Astrocyte of the spinal cord (primary cell): ENCODE measurements at places on chromosomes 7 and 10.
A peak's percentile ranks its signal among the peaks of the same experiment; 100 is the strongest.

- DNase-seq, result peak; percentile 75
Observed at GRCh38 chr7:16078076-16078952, 343.0 kb downstream of the CRPPA start.

DNA sequence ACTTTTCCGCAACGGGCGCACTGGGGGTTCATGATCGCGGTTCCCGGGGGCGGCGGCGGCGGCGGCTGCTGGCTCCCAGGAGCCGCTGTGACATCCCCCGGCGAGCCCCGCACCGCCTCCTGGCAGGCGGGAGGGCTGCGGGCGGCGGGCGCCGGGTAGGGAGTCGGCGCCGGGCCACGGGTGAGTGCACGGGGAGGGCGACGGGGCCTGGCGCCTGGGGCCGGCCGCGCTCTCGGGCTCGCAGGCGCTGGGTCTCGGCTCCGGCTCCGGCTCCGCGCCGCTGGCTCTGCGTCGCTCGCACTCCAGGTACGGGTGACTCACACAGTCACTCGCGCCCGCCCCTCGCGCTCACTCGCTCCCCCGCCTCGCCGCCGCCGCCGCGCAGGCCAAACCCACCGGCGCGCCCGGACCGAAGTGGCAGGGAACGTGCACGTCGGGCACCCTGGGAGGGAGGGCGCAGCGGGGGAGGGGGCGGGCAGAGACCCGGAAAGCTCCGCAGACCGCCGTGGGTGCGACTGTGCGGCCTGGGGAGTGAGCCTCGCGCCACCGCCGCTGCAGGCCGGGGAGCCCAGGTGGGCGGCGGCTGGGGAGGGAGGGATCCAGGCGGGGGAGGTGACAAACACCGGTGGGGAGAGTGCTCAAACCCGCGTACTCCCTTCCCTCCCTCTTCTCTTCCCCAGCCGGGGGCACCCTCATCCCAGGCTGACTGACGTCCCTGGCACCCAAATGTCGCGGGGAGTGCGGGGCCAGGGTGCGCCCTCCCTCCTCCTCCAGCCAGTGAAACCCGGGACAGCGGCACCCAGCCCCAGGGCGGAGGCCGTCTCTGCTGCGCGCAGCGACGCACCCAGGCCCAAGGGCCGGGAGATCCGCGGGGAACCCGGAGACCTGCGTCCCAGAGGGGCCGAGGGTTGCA lies 276.9 kb upstream of the NEBL start:
- no peak for DNase-seq

DNA sequence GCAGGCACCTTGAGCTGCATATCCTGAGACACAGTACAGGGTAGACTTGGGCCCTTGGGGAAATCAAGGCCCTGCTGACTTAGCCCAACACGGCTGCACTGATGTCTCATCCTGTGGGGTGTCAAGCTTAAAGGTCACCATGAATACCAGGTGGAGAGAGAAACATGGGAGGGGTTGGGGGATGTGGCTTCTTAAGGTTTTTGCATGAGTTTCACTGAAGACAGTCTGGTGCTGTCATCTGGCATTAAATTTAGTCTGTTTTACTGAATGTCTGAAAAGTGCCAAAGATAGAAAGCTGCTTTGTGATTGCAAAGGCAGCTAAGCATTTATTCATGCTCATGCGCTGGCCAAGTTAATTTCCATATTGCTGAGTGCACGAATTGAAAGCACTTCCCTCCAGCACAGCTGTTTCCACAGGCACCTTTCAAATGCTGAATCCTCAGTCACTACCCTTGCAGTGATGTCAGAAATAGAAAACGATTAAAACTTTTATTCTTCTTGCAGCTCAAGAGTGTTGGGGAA lies 102.1 kb downstream of the OSBPL3 start:
- DNase-seq, result peak; percentile 57

DNA sequence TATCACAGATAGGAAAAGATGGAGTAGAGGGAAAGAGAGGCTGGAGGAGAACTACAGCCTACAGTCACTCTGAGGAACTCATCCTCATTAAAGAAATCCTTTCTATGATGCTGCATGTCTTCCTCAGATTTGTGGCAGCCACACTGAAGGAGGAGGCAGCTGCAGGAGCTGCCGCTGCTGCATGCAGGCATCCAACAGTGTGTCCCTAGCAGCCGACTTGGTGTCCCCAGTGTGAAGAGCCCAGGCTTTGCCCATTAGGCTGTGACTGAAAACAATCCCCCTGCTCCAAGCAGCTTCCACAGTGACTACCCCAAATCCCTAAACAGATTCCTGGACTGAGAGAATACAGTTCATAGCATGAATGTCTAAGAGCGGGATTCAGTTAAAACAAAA lies 23.1 kb downstream of the SKIDA1 start:
- DNase-seq, result no peak

DNA sequence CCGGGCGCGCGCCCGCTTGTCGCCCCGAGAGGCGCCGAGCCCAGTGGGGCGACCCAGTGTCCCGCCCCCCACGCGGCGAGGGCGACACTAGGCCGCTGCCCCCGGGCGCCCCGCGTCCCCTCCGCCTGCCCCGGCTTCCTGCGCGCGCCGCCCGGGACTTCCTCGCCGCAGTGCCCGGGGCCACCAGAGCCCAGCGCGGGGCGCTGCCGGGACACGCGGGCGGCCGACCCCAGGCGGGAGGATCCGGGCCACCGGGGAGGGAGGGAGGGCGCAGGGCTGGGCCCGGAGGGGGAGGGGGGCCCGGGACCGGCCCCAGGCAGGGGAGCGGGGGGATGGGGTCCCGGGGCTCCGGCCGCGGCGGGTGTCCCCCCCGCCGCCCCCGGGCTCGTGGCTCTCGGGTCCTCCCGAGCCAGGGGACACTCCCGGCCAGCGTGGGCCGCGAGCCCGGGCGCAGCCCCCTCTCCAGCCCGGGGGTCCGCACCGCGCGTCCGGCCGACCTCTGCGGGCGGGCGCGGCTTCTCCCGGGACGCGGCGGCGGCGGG lies 435 bp upstream of the PWWP2B start:
- no peak for DNase-seq

- no peak for DNase-seq
Observed at GRCh38 chr7:2066251-2066919, 166.4 kb downstream of the MAD1L1 start.

GRCh38 chr7:2192831-2193534 lies 39.8 kb downstream of the MAD1L1 start:
- DNase-seq, result no peak

- no peak for DNase-seq
Observed at GRCh38 chr10:97003151-97003803, 171.2 kb downstream of the LCOR start.

DNA sequence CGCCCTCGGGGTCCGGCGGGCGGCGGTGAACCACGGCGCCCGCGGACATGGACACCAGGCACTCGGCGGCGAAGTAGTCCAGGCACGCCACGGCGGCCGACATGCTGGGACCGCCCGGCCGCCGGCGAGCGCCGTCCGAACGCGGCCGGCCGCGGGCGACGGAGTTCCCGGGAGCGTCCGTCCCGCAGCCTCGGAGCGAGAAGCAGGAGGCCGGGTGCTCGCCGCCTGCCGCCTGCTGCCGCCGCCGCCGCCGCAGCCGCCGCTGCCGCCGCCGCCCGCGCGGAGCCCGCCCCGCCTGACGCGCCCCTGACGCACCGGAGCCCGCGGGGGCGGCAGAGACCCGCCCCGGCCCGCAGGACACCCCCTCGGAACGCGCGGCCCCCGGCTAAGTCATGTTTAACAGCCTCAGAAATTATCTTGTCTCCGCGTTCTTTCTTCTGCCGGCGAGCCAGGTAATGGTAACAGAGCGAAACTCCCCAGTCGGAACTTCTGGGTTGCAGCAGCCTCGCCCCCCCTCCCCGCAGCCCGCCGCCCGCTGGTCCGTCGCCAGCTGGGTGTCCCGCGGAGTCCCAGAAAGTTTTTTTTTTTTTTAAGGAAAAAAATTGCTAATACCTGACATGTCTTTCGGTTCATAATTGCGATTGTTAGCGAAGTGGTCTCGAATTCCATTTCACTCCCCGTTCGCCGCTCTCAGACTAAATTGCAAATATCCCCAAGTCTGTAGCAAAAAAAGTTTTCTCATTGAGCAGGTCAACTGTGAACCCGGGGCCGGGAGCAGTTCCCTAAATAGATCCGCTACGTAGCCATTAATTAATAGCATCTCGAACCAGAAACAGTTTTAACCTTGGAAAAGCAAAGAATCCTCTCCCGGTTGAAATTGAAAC lies at the start of gene KLF14:
TSS of gene KLF14 (minus strand) at position 277 of the 884 bp plus-strand sequence. CDS start at position 103, 174 bp downstream.
- peak; percentile 29 for DNase-seq

GRCh38 chr10:97607095-97607636 lies 17.6 kb downstream of the C10orf62 start:
- DNase-seq, result no peak

GRCh38 chr7:135597181-135597925 lies 39.6 kb downstream of the NUP205 start:
- DNase-seq, result peak; percentile 42

GRCh38 chr10:71731791-71732190 lies 12.2 kb upstream of the C10orf105 start:
- no peak for DNase-seq

DNA sequence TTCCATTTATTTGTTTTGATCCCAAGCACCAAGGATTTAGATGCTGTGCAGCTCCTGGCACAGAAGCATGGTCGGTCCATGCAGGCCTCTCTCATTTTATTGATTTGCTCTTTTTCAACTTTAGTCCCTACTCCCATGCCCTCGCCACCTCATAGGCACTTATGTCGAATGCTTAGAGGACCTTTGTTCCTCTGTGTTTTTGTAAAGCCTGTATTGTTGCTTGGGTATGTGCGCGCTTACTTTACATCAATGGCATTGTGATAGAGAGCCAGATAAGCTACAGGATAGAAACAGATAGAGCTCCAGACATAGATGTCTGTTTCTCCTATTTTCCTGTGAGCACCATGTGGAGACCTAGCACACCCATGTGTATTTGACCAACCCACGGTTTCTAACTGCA lies 225.0 kb downstream of the PAXIP1 start:
- DNase-seq, result no peak

GRCh38 chr7:43456200-43456599 lies 126.7 kb upstream of the STK17A start:
- no peak for DNase-seq

DNA sequence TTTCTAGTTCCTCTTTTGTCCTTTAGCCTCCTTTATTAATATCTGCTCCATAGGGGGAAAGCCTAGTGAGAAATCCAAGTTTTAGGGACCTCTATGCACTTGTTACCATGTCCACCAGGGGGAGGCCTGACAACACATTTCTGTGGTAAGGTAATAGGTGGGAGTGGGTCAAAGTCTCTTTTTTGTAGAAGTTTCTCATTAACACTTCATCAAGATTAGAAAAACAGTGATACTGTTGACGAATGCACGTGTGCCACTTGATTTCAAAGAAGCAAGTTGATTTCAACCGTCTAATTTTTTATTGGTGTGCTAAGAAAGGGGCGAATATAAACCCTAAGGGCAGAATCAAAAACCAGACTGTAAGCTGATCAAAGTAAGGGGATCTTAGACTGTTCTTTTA lies 30.6 kb downstream of the CISD1 start:
- DNase-seq, result peak; percentile 51

DNA sequence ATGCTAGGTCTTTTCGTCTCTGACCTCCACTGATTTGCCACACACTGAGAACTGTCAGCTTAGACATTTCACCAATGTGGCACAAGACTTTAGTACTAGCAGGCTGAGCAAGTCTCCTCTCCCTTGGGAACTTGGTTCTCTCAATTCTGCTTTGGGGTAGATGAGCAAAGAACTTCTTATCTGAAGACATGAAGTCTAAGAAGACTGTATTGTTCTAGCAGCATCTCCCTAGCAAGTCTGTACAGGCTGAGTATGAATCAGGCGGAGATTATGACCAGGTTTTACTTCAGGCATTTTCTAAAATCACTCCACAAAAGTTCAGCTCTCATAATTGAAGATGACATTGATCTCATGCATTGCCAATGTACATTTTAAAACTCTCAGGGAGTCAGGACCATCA lies 23.8 kb upstream of the STN1 start:
- DNase-seq, result no peak

- no peak for DNase-seq
Observed at GRCh38 chr10:17783751-17784150, 25.4 kb upstream of the MRC1 start.
